ENCODE measurements at places on chromosomes 5 and 9. TPM values are rescaled to one million over a fixed set of nuclear protein-coding genes. Genes with fewer than 3 reads are reported as not detected.

AGXT2 gene
- total RNA-seq = not detected

ANKRD18A gene
- total RNA-seq = 2.3 TPM

AMBP gene
- not detected for total RNA-seq

GRCh38 chr5:62132276-62132675, 173.7 kb upstream of the KIF2A start:
- no peaks in the 10 kb centered on the region for H3K27me3 ChIP-seq
- DNase-seq = no peak
- peaks cover 8% of the 10 kb centered on the region for H3K4me1 ChIP-seq

GRCh38 chr5:57405984-57406383, 76.6 kb downstream of the ACTBL2 start:
- no peaks in the 10 kb centered on the region for H3K4me1 ChIP-seq
- no peak overlapping the region for H3K4me3 ChIP-seq
- H3K36me3 ChIP-seq = no peaks in the 10 kb centered on the region
- H3K27me3 ChIP-seq = no peaks in the 10 kb centered on the region
- no peak overlapping the region for H3K27ac ChIP-seq

Measured in neural progenitor cell (in vitro differentiated cells).